ENCODE measurements at places on chromosomes 4 and X.

DNA sequence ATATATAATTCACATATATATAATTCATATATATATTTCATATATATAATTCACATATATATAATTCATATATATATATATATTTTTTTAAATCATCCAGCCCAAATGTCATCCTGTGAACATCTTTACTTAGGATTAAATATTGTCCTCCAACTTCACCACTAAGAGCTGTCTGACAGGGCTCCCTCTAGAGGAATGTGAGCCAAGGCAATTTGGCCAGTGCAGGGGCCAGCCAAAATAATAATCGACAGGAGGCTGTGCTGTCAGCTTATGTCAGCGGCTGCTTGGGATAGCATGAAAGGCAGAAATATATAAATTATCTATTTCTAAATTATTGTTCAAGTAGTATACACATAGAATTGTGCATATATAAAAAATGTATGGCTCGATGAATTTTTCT, 29.5 kb downstream of the EGFL6 start:
- no peak for DNase-seq

GRCh38 chrX:76893930-76894329, 466.4 kb downstream of the MAGEE1 start:
- DNase-seq = no peak

GRCh38 chrX:68658530-68658929, 11.1 kb downstream of the STARD8 start:
- DNase-seq = no peak

DNA sequence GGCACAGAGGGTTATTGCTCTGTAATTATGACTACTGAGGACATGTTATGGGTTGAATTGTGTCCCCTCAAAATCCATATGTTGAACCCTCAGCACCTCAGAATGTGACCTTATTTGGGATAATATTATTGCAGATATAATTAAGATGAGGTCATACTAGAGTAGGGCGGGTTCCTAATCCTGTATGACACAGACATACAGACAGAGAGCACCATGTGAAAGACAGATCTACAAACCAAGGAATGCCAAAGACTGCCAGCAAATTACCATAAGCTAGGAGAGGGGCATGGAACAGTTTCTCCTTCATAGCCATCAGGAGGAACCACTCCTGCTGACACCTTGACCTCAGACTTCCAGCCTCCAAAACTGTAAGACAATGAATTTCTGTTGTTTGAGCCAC, 115.2 kb upstream of the OTUD4 start:
- DNase-seq = no peak

DNA sequence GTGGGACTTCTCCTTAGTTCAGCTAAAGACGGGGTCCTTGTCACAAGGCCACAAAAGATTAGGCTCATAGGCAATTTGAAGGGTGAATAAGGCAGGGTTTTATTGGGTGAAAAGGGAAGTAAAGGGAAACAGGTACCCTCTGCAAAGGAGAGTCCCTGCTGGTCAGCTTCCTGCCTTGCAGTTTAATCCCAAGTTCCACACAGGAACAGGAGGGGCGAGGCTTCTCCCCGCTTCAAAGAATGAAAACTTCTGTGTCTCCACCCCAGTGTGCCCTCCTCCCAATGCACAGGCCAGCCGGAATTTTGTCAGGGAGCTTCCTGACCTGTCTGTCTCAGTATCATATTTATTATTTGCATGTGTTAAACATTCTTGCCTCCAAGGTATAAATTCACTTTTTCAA, 37.1 kb downstream of the ITM2A start:
- no peak for DNase-seq

GRCh38 chr4:124028182-124028581, 631.6 kb downstream of the SPRY1 start:
- no peak for DNase-seq

Measured in stimulated activated CD4-positive, alpha-beta T cell treated with anti-CD3 and anti-CD28 coated beads, Interleukin-4, amount 100 ng/mL, for 48 hours (primary cell).